CD4-positive, alpha-beta T cell treated with Interleukin-17A for 1 hour (primary cell): ENCODE measurements at places on chromosomes 3 and 15.

DNA sequence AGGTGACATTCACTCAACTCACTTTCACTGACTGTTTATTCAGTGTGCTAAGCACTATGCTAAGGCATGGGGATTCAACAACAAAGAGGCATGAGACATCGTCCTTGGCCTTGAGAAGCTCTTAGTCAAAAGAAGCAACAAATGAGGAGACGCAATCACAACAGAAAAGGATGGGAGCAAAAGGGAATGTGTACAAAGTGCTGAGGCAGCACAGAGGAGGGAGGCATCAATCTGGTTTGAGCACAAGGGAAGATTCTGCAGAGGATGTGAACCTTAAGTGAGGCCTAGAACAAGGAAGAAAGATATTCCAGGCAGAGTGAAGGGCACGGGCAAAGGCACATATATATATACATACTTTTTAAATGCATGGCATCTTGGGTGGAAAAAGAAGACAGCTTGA, 151.3 kb downstream of the ERC2 start:
- no peak for DNase-seq

GRCh38 chr3:114608293-114608692, 314.5 kb downstream of the TIGIT start:
- DNase-seq = no peak

DNA sequence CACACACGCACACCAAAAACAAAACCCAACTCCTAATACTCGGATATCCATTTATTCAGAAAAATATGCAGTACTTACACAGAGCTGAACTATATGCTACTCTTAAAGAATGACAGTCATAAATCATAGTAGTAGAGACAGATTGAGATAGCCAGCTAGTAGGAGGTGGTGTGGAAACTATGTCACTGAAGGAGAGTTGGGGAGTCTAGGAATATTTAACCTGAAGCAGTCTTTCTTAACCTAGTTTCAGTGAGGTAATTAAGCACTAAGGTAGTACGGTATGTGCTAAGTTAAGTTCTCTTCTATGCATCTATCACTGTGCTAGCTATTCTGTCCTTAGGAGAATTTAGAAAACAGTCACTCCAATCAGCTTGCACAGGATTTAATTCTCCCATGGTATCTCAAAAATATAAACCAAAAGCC, 54.2 kb downstream of the ANKRD28 start:
- DNase-seq = no peak

GRCh38 chr15:32998979-32999672, 195.4 kb downstream of the FMN1 start:
- no peak for DNase-seq

DNA sequence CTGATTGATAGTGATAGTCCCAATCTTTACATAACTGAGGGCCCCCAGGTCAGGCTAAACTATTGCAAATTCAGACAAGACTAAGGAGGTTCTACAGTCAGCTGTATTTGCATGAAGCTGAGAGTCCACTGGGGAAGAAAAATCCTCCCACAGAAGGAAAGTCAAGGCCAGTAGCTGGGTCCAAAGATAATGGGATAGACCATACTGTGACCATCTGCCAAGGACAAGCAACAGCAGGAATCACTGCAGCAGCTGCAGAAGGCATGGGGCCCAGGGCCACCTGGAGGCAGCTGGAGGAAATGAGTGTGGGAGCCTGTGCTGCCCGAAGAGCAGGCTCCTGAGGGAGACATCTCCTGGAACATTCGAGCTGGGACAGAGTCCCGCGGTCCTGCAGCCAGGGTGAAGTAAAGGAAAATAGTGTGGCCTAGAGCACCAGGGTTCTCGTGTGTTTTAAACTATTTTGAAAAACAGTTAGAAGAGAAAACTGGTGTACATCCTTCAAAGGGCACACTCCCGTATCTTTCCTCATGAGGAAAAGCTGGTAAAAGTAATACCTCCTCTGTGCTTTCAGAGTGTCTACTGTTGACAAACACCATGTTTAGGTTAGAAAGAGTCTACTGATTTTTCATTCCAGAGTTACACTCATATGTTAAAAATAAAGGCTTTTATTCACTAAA, 13.2 kb upstream of the TMEM212 start:
- DNase-seq = no peak

DNA sequence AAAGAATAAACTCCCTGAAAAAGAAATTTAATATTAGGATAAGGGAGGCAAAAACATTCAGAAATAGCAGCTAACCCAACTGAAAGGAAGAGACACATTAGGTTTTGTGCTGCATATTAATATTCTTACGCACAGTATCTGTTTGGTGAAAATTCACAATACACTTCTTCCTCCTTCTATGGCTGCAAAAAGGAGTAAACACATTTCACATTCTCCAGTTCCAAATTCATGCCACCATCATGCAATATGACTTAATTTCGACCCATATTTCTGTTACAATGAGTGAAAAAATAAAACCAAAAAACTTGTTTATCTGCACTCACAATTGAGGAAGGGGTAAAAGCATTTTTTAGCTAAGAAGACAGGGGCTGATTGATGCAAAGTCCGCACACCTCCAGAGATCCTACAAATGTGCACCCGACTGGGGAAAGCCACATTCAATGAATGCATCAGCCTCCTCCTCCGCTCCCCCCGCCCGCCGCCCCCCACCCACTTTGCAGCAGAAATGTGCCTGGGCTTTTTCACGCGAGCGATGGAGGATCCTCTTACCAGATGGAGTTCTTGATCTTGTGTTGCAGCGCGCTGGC, 1.0 kb downstream of the RFX7 start:
- DNase-seq = no peak
